Panc1 (cell line): ENCODE measurements at places on chromosomes 12 and 14. TPM values are rescaled to one million over a fixed set of nuclear protein-coding genes. Genes with fewer than 3 reads are reported as not detected.
A peak's percentile ranks its signal among the peaks of the same experiment; 100 is the strongest.

TAS2R13 gene
- 0.39 TPM for total RNA-seq

EML5 gene
- total RNA-seq, result 0.10 TPM

HEATR5A gene
- total RNA-seq, result 22.0 TPM

TAS2R43 gene
- total RNA-seq, result 0.36 TPM

MYF5 gene
- total RNA-seq, result not detected

CLEC4C gene
- total RNA-seq, result not detected

CLEC2B gene
- 2.4 TPM for total RNA-seq

DNA sequence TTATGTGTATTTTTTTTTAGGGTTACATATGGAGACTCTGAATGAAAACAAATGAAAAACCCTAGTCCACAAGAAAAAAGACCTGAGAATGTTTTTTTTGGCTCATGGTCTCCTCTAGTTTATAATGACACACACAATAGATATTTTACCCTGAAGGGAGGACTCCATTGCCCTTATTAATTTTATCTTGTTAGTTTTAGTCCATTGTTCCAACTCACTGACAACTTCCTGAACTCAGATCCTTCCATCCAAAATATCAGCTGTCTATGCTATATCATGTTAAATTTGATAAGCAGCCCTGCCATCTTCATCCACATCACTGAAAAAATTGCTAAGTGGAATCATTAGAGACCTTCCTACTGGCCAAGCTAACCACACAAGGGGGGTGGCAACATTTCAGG, 232.1 kb downstream of the MON2 start:
- no peak overlapping the region for H3K4me3 ChIP-seq
- no peaks in the 10 kb centered on the region for H3K27me3 ChIP-seq
- H3K36me3 ChIP-seq, result no peaks in the 10 kb centered on the region
- no peak for DNase-seq

GRCh38 chr14:66530526-66530925, 22.6 kb downstream of the GPHN start:
- no peak overlapping the region for H3K27ac ChIP-seq
- H3K4me1 ChIP-seq, result no peaks in the 10 kb centered on the region; the same call in 1 of the 2 replicates
- no peaks in the 10 kb centered on the region for H3K27me3 ChIP-seq
- H3K4me3 ChIP-seq, result no peak overlapping the region
- DNase-seq, result no peak

DNA sequence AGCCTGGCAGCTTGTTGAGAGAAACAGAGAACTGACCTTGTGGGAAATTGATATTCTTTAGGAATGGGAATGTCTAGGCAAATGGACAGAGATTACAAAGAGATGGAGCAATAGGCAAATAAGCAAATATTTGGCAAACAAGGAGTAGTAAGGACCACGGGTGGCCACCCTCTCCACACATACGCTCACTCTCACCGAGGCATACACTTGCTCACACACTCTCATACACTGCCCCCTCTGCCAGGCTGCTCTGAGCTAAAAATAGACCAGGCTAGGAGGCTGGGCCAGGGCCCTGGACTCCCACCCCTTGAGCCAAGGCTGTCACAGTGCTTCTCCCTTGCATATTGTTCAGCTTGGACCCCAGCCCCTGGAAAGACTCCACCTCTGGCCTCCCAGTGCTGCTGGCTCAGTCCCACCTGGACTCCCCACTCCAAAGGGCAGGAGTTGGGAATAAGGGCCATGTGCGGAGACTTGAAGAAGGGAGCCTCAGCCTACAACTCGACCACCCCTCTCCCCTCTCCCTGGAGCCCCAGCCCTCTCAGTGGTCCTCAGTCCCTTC, 1.1 kb downstream of the PPP1R1A start:
- H3K4me1 ChIP-seq, result no peaks in the 10 kb centered on the region; the same call in 1 of the 2 replicates
- peaks cover 21% of the 10 kb centered on the region for H3K27me3 ChIP-seq
- no peaks in the 10 kb centered on the region for H3K36me3 ChIP-seq
- H3K27ac ChIP-seq, result no peak overlapping the region
- H3K4me3 ChIP-seq, result no peak overlapping the region

DNA sequence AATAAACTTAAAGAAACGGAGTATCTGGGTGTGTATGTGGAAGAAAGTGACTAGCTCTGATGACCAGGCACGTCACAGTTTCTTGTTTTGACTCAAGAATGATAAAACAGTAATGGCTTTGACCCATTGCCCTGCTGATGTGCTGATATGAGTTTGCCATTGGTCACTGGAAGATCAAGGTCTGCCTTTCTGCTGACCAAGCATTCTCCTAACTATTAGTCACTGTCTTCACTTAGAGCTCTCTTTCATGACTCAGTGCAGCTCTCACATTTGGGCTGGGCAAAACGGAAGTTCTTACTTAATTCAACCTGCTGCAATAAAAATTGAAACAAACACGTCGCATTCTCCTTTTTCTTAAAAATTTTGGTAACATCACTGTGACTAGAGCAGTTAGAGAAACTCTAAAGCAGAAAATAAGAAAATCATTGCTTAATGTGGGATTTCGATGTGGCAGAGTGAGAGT, 366.7 kb downstream of the BTG1 start:
- no peak overlapping the region for H3K4me3 ChIP-seq
- no peaks in the 10 kb centered on the region for H3K36me3 ChIP-seq
- H3K27ac ChIP-seq, result no peak overlapping the region
- no peaks in the 10 kb centered on the region for H3K4me1 ChIP-seq

DNA sequence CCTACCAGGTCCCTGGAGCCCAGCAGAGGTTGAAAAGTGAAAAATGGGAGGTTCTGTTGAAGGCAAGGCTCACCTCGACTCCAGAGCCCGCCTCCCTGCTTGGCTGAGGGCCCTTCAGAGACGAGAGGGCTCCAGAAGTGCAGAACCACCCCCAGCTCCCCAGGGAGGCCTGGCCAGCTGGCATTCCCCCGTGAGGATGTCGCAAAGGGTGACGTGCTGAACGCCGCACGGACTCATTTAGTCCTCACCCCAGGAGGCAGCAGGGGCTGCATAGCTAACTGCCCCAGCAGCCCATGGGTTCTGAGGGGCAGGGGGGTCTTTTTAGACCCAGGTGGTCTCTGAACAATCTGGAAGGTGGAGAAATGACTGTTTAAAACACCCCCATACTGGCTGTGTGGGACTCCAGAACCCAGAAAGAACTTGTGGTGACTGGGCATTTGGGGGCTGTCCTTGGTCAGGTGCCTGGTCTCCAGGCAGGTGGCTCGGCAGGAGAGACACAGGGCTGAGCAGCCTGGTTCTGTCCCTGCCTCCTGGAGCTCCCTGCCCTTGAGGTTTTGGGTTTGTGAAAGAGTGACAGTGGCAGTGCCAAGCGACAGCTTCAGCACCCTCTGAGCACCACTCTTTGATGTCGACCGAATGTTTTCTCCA, 32.0 kb downstream of the ANAPC7 start:
- no peak for DNase-seq
- no peaks in the 10 kb centered on the region for H3K4me1 ChIP-seq
- no peak overlapping the region for H3K4me3 ChIP-seq
- no peaks in the 10 kb centered on the region for H3K27me3 ChIP-seq

DNA sequence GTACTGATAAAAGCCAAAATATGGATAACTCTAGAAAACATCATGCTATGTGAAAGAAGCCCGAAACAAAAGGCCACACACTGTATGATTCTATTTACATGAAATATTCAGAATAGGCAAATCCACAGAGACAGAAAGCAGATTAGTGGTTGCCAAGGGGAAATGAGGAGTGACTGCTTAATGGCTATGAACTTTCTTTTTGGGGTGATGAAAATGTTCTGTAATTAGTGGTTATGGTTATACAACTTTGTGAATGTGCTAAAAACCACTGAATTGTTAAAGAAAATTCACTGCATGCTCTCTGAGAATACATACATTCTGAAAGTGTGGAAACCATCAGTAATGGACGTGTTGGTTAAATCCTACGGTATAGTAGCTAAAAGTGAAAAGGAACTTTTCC, 39.9 kb upstream of the STON2 start:
- no peak for DNase-seq
- no peak overlapping the region for H3K27ac ChIP-seq
- peaks cover 16% of the 10 kb centered on the region for H3K27me3 ChIP-seq
- no peaks in the 10 kb centered on the region for H3K36me3 ChIP-seq

DNA sequence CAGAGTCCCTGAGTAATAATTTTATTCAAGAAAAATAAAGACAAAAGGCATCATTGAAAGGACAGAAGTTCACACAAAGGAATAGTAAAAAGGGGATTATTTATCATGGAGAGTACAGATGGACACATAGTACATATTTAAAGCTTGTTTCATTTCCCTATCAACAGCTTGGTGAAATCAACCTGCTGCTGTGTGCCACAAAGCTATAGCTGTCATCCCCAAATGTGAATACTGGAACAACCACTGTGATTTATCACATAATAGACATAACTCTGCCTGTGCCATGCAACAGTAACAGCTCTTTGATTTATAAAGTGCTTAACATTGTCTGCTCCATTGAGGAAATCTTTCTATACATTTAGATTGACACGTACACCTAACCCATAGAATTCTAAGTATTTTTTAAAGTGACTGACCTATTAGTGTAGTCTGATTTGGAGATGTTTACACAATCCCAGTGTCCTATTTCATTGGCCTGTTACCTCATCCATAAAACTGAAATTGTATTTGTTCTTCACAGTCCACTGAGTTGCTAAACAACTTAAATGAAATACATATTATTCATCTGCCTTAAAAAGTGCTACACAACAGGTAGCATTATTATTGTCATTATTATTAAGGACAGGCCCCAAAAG, 3.3 kb downstream of the NEMF start:
- DNase-seq, result no peak
- H3K4me1 ChIP-seq, result peaks cover 7% of the 10 kb centered on the region; the same call in 1 of the 2 replicates
- H3K36me3 ChIP-seq, result peaks cover 25% of the 10 kb centered on the region
- H3K4me3 ChIP-seq, result no peak overlapping the region
- H3K27me3 ChIP-seq, result no peaks in the 10 kb centered on the region

- H3K27me3 ChIP-seq, result peaks cover 8% of the 10 kb centered on the region
- H3K36me3 ChIP-seq, result no peaks in the 10 kb centered on the region
- no peak overlapping the region for H3K4me3 ChIP-seq
- DNase-seq, result no peak
Observed at GRCh38 chr12:119423285-119423684, 88.8 kb downstream of the CCDC60 start.

GRCh38 chr12:124379938-124380754, 85.3 kb downstream of the RFLNA start:
- DNase-seq, result no peak
- no peaks in the 10 kb centered on the region for H3K27me3 ChIP-seq
- peaks cover 65% of the 10 kb centered on the region for H3K4me1 ChIP-seq
- peak overlapping the region; percentile 84 for H3K27ac ChIP-seq
- H3K4me3 ChIP-seq, result no peak overlapping the region
- peaks cover 5% of the 10 kb centered on the region for H3K36me3 ChIP-seq
